ENCODE measurements at places on chromosomes 6 and 20. TPM values are rescaled to one million over a fixed set of nuclear protein-coding genes. Genes with fewer than 3 reads are reported as not detected.

Gene GNMT
- 0.77 TPM for total RNA-seq

Gene LY6G6F
- total RNA-seq: not detected

Gene EEF1A2
- 0.79 TPM for total RNA-seq

Gene DYNLT2
- total RNA-seq: 0.63 TPM

Gene SNX5
- 75.5 TPM for total RNA-seq

Gene SH3BGRL2
- total RNA-seq: 2.7 TPM

Gene ENPP5
- under 0.01 TPM for total RNA-seq

Gene SYCP2
- 0.17 TPM for total RNA-seq

Gene C20orf202
- total RNA-seq: not detected

Gene ABHD16B
- total RNA-seq: not detected

Gene SLC22A2
- total RNA-seq: not detected

Gene STX11
- total RNA-seq: not detected

Gene FRS3
- 2.2 TPM for total RNA-seq

Gene CLPSL1
- not detected for total RNA-seq

Gene BANF2
- total RNA-seq: not detected

Gene ERVFRD-1
- not detected for total RNA-seq
